ENCODE measurements at places on chromosomes 7 and 10.

GRCh38 chr10:27225642-27226257 lies 14.8 kb downstream of the ACBD5 start:
- DNase-seq = no peak

GRCh38 chr7:137694405-137694804 lies 152.4 kb downstream of the DGKI start:
- no peak for DNase-seq

- DNase-seq = no peak
Measured at GRCh38 chr10:82811621-82812020, 936.6 kb downstream of the NRG3 start.

DNA sequence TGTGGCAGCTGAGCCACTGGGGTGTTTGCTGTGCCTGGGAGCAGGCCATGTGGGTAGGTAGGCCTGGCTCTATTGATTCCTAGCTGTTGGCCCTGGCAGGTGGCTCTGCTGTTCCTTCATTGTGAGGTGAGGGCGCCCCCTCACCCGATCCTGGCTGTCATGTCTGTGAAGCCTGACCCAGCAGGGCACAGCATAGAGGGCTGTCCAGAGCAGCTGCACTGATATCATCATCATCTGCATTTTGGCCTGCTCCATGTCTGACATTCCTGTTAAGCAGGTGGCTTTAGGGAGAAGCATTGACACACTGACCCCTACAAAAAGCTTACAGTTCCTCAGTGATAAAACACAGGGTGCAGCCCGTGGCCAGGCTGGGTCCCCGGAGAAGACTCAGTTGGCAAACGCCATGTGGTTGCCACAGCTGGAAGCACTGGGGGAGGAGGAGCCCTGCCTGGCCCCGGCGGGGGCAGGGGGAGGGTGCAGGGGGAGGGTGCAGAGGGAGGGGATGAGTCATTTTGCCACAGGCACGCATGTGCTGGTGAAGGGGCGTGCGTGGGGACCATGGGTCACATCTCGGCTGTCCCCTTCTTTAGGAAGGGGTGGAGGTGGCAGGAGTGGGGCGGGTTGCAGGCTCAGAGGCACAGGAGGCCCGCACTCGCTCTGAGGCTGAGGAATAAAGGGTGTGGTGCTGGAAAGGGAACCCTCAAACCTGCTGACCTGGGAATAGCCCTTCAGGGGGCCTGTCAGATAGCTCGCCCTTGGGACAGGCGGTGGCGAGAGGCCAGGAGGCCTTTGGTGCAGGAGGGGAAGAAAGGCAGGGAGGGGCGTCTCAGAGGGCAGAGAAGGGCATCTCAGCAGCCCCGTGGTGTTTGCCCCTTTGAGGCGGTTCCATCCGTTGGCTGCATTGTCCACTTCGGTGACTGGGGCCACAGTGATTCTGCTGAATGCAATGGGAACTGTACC lies 31.6 kb downstream of the IKZF1 start:
- peak; percentile 71 for DNase-seq

DNA sequence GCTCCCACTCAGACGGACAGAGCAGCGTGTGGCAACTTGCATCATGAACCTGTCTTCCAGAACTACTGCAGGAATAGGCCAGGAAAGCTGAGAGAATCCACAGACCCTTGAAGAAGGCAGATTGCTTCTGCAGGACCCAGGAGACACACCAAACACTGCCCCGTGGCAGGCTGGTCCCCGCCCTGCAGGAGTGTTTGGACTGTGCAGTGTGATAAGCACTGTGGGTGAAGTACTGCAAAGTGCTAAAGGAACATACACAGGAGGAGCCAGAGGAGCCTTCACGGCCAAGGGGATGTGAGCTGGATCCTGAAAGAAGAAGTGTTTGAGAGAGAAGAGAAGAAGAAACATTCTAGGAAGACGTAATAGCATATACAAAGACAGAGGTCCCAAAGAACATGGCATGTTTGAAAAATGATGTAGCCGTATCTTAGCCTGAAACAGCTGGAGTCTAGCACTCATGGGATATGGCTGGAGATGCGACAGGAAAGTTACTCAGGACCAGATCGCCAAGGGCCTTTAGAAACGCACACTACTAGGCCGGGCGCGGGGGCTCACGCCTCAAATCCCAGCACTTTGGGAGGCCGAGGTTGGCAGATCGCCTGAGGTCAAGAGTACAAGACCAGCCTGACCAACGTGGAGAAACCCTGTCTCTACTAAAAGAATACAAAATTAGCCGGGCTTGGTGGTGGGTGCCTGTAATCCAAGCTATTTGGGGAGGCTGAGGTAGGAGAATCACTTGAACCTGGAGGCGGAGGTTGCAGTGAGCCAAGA lies 96.9 kb upstream of the RHEB start:
- DNase-seq = no peak

DNA sequence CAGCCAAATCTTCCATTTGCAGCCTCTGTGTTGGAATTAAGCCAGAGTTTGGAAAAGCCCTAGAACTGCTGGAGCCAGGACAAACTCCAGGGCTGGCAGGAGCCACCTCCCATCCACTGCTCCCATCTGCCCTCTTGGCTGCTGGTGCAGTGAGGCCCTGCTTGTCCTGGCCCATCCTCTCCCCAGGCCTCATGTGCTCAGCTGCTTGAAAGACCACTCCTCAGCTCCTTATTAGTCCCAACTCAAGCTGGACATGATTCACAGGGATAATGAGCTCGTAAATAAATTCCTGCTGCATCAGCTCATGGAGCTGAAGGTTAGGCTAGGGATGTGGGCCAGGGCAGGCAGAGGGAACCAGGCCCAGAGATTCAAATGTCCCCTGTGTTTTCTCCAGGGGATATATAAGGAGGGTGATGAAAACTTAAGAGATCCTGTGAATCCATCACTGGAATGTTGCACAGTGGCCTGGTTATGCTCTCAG lies 282.8 kb downstream of the RPS24 start:
- DNase-seq = no peak

- peak; percentile 43 for DNase-seq
Measured at GRCh38 chr10:75043256-75044131, 68.0 kb upstream of the SAMD8 start.

DNA sequence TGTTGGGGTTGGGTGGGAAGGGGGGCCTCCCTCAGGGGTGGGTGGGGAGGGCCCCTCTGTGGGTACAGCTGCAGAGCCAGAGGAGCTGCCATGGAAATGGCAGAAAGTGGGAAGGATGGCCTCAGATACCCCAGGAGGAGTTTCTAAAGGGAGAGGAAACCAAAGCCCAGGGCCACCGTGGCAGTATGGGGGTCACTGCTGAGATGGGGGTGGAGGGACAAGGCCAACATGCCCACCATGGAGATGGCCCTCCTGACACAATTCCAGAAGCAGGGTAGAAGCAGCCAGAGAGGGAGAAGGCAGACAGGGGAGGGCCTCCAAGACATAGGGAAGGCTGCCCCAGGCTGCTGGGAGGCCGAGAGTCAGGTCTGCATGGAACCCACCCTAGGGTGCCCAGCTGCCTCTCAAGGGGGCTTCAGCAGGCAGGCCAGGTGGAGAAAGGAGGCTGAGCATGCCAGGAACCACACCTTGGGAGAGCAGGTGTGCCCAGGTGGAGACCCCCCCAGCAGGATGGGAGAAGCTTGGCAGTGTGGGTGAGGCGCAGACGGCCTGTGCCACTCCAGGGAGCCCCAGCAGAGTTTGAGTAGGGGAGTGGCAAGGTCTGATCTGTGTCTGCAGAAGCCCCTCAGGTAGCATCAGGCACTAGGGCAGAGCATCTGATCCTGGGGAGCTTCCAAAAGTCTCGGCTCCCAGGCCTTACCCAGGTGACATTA lies 146.8 kb downstream of the ARHGAP22 start:
- DNase-seq = no peak

GRCh38 chr7:112965506-112965905 lies 121.1 kb downstream of the GPR85 start:
- DNase-seq = no peak

GRCh38 chr7:41975849-41976248 lies 261.2 kb downstream of the GLI3 start:
- DNase-seq = no peak

GRCh38 chr7:37201003-37201875 lies 247.4 kb downstream of the ELMO1 start:
- DNase-seq = peak; percentile 65

- no peak for DNase-seq
Measured at GRCh38 chr7:19677180-19677579, 31.7 kb downstream of the POLR1F start.

DNA sequence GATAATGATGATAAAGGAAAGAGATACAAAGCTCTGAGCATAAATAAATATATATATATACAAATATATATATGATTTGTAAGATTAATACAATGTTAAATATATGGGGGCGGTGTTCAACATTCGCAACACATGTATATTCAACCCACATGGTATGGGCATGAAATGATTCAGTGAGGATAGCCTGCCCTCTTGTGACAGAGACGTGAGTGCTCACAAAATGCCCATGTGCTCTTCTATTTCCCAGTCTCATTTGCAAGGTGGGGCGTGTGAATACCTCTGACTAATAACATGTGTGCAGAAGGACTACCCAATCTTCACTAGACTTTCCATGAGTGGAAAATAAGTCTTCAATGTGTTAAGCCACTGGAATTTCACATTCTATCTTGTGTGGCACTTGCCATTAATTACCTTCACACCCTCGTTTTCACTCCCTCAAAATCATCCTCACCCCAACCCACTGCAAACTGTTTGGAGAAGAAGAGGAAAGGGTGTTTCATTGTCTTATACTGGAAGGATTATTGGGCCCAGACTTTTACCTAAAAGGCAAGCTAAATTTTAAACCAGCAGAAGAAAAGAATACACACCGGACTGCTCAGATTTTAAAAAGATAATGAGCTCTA lies 26.9 kb downstream of the ASAH2 start:
- DNase-seq = peak; percentile 66

GRCh38 chr7:55094092-55094690 lies 75.4 kb downstream of the EGFR start:
- DNase-seq = no peak

DNA sequence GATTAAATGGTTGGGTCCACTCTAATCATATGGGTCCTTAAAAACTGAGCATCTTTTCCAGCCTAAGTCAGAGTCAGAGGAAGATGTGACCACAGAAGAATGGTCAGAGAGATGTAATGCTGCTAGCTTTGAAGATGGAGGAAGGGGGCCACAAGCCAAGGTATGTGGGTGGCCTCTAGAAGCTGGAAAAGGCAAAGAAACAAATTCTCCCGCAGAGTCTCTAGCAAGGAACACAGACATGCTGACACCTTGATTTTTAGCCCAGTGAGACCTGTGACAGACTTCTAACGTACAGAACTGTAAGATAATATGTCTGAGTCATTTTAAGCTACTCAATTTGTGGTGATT lies 1.5 kb upstream of the EXOC6 start:
- DNase-seq = no peak

DNA sequence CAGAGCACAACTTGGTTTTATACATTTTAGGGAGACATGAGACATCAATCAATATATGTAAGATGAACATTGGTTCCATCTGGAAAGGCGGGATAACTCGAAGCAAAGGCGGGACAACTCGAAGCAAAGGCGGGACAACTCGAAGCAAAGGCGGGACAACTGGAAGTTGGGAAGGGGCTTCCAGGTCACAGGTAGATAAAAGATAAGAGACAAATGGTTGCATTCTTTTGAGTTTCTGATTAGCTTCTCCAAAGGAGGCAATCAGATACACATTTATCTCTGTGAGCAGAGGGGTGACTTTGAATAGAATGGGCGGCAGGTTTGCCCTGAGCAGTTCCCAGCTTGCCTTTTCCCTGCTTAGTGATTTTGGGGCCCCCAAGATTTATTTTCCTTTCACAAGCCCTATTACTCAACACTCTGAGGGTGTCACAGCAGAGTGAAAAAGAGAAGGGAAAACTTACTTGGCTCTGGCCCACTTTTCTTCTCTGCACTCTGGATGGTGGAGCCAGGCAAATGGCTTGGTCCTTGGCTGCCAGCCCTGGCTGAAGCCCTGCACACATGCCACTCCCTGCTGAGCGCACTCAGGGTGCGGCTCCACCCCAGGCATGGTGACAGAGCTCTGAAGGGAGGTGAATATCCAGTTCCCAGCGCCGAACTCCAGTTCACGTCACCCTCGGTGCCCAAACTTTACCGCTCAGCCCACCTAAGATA lies 46.7 kb downstream of the PARD3 start:
- peak; percentile 50 for DNase-seq

GRCh38 chr10:113480081-113480360 lies 72.8 kb upstream of the HABP2 start:
- DNase-seq = no peak

DNA sequence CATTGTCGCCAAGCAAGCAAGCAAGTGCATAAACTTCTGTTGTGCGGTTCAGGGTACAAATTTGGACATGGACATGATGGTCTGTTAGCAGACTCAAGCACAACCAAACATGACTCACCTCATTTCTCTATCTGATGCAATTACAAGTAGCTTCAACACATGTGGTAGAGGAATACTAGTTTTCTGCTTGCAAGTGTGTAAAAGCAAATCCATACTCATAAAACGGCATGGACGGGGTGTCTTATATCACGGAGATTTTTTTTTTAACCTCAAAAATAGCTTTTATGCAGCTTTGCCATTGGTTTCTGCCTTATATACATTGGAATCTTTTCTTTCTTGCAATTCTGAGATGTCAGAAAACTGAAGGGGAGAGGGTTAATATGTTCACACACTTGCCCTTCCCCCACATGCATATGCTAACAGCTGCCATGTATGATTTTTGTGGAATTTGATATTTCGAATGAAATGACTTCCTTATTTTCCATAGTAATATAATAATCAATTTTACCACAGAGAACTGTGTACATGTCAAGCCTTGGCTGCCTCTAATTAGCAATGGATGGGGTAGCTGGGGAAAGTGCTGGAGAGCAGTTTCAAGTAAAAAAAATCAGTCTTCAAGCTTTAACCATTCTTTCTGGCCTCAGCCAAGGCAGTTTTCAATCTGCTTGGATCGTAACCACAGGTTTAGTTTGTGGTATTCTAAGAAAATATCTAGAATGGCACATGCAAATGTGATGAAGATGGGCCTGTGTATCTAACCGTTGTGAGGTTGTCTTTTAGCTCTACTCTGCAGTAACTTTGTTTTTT lies 106.0 kb upstream of the PDCD4 start:
- no peak for DNase-seq

DNA sequence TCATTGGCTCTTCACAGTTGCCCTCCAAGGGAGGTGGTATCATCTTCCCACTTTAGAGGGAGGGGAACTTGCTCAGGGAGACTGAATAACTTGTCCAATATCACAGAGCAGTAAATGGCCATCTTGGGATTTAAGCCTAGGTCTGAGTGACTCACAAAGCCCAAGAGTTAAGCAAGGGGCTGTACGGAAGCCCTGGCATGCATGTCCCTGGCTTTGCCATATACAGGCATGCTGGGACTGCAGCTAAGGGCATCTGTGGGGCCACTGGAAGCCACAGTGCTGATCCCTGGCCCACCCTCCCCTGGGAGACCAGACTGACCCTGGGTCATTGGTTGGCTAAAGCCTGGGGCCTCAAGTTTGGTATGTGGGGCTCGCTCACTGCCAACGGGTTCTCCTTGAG lies 3.1 kb downstream of the VSIR start:
- DNase-seq = peak; percentile 30

GRCh38 chr7:133763076-133763640 lies 364.0 kb upstream of the LRGUK start:
- DNase-seq = no peak

- no peak for DNase-seq
Measured at GRCh38 chr10:17144757-17145156, 15.1 kb upstream of the CUBN start.

- DNase-seq = no peak
Measured at GRCh38 chr10:34141032-34141680, 673.9 kb downstream of the PARD3 start.

- DNase-seq = no peak
Measured at GRCh38 chr7:41581041-41581440, 121.8 kb downstream of the INHBA start.

Data from erythroblast (primary cell).